Lung (tissue), 17 donors: ENCODE measurements at places on chromosomes 5 and 9.

DNA sequence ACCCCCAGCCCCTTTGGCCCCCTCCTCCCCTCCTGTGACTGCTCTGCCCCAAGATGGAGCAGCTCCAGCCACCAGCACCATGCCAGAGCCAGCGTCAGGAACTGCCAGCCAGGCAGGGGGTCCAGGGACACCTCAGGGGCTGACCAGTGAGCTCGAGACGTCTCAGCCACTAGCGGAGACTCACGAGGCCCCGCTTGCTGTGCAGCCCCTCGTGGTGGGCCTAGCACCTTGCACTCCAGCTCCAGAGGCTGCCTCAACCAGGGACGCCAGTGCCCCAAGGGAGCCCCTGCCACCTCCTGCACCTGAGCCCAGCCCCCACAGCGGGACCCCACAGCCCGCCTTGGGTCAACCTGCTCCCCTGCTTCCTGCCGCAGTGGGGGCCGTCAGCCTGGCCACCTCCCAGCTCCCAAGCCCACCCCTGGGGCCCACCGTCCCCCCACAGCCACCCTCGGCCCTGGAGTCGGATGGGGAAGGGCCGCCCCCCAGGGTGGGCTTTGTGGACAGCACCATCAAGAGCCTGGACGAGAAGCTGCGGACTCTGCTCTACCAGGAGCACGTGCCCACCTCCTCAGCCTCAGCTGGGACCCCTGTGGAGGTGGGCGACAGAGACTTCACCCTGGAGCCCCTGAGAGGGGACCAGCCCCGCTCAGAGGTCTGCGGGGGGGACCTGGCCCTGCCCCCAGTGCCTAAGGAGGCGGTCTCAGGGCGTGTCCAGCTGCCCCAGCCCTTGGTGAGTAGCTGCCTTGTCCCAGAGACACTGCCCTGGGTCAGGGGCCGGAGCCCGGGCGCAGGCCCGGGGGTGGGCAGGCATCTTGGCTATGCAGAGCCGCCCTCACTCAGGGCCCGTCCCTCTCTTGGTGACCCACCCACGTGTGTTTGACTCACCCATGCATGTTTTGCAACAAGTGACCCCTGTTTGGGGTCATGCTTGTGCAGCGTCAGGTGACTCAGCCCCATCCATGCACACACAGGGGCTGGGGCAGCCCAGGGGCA lies 105.2 kb downstream of the WNK2 start:
- no peak for DNase-seq

- DNase-seq = no peak
Observed at GRCh38 chr5:1511651-1512540, 11.9 kb downstream of the LPCAT1 start.

DNA sequence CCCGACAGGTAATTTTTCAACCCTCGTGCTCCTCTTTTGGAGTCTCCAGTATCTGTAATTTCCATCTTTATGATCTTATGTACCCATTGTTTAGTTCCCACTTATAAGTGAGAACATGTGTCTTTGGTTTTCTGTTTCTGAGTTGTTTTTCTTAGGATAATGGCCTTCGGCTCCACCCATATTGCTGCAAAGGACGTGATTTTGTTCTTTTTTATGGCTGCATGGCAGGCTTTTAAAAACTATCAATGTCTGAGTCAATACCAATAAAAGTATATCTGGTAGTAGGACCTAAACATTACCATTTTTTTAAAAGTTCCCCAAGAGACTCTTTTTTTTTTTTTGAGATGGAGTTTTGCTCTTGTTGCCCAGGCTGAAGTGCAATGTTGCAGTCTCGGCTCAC lies 3.9 kb upstream of the SLC26A2 start:
- no peak for DNase-seq

DNA sequence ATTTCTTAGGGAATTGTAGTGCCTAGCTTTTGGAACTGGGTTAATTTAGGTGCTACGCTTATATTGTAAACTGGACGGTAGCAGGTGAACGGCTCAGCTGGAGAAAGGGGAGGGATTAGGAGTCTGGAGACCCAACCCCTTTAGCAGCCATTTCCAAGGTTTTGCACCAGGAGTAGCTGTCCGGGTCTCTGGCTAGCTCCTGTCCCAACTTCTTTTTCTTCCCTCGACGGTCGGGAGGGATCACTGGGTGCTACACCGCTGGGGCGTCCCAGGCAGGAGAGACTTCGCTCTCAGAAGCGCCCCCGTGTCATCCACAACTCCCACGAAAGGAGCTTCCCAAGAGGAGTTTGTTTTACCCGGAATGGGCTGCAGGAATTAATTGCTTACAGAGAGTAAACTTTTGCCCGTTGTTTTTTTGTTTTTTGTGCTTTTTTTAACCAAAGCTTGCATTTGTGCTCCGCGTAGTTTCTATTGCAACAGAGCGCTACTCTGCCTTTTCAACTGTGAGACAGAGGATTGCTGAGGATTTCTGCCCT lies 1640.9 kb upstream of the C9orf72 start:
- peak; percentile 38 for DNase-seq

DNA sequence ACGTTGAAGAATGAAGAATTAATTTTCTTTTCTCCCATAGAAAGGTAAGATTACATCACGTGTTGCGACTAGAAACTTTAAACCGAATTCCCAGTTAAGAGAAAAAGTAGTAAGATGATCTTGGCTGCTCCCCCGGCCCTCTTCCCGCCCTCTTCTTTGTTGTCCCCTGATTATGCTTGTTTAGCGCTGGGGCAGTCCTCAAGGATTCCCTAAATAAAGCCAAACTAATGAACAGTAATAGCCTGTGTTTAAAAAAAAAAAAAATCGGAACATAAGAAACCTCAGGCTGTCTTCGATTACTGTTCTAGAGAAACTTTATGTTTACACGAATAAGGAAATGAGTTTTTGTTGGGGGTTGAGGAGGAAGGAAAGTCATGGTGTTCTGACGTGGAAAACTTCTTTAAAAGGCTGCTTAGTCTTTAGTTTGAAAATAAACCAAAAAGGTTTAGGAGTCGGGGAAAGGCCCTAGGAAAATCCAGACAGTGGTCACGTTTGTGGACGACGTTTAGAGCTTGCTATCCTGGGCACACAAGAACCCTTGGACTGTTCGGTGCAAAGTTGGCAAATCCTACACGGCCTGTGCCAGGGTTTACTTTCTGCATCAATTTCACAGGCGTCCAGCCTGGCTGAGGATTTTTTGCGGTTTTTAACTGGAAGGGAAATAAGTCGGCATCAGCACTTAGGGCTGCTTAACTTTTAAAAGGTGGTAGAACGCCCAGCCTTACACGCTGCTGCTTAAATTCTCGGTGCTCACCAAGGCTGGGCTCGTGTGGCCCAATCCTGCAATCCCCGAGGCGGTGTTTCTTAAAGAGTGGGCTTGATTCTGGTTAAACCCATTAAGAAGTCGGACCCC lies 1.1 kb upstream of the MAT2B start:
- peak; percentile 87 for DNase-seq

DNA sequence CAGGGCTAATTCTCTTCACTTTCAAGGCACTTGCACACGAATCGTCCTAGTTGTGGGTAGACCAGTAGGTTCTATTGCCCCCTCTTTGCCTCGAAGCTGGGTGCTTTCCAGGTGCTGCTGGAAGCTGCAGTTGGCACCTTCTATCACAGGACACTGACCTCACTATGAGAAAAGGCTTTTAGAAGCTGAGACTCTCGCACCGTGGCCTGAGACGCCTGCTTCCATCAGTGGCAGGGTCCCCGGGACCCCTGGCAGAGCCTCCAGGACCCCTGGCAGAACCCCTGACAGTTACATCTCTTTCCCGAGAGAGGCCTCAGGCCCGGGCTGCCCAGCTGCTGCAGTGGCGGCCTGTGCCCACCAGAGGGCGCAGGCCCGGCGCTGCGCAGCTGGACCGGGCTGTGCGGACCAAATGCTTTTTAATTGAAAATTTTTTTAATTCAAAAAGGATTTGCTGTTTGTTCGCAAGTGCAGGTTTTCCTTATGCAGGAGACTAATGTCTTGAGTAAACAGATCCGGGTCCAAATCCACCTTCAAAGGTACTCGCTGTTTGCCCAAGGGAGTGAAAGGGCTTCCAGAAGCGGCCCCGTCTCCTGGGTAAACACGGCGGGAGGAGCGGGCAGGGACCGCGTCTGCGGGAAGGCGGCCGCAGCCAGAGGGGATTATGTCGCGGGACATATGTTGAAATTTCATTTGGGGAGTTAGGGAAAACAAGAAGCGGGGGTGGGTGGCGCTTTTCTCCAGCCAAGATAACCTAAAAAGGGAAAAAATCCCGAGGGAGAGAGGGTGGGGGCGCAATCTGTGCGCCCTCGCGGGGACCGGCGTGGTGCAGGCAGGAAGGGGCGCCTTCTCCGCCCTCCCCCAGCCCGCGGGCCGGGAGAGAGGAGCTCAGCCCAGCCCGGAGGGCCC lies 114.5 kb upstream of the LMX1B start:
- peak; percentile 54 for DNase-seq

GRCh38 chr9:96413302-96414221 lies 4.6 kb downstream of the ZNF367 start:
- DNase-seq = no peak

DNA sequence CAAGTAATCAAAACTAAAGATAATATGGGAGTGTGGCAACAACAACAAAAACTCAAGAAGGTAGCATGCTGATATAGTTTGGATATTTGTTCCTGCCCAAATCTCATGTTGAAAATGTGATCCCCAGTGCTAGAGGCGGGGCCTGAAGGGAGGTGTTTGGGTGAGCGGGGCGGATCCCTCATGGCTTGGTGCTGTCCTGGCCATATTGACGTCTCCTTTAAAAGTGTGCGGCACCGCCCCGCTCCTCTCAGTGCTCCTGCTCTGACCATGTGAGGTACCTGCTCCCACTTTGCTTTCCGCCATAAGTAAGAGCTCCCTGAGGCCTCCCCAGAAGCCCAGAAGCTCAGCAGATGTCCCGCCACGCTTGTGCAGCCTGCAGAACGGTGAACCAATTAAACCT lies 25.6 kb downstream of the MED27 start:
- DNase-seq = no peak

DNA sequence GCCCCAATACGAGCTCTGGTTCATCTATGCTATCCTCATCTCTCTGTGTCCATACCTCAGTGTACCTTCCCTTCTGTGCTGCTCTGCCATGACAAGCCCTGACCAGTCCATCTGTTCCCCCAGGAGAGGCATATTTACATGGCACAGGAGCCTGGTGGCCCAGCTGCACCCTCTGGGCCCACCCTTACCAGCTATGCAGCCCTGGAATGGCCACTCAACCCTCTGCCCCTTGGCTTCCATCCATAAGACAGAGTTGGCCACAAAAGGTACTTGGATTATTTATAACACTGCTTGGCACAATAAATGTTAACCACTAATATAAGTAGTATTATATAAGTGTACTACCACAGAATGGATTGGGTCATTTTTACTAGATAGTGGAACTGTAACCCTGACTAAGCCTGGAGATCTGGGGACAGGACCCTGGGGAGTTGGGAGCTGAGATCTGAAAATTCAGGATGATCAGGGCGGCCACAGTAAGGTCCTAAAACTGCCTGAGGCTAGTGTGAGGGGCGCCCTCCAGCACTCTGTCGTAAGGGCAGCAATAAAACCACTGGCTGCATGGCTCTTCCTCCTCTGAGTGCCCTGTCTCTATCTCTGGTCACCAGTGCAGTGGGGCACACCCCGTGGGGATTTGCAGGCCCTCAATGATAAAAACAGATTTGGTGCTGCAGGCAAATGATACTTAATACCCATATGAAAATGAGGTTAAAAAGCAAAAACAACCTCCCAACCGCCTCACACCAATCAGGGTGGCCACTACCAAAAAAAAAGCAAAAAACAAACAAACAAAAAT lies 65.8 kb downstream of the SEMA4D start:
- DNase-seq = no peak

DNA sequence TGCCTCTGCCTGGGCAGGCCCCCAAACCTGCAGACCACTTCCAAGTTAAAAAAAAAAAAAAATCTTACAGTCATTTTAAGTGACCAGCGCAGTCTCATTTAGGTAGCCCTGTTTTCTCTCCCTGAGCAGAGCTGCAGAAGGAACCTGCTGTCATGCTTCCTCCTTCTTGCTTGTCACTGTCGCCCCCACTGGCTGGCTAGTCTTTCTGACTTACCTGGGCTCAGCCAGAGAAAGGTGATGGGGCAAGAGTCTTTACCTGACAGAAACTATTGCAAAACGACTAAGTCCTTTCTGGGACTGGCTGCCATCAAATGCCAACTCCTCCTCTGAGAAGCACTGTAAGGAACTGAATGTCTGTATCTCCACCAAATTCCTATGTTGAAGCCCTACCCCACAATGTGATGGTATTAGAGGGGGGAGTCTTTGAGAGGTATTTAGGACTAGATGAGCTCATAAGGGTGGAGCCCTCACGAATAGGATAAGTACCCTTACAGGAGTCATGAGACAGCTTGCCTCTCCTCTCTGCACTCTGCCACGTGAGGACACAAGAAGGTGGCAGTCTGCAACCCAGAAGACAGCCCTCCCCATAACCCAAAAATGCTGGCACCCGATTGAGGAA lies 58.4 kb upstream of the SHC3 start:
- DNase-seq = no peak

- DNase-seq = no peak
Observed at GRCh38 chr9:26219961-26220360, 541.7 kb upstream of the TUSC1 start.

DNA sequence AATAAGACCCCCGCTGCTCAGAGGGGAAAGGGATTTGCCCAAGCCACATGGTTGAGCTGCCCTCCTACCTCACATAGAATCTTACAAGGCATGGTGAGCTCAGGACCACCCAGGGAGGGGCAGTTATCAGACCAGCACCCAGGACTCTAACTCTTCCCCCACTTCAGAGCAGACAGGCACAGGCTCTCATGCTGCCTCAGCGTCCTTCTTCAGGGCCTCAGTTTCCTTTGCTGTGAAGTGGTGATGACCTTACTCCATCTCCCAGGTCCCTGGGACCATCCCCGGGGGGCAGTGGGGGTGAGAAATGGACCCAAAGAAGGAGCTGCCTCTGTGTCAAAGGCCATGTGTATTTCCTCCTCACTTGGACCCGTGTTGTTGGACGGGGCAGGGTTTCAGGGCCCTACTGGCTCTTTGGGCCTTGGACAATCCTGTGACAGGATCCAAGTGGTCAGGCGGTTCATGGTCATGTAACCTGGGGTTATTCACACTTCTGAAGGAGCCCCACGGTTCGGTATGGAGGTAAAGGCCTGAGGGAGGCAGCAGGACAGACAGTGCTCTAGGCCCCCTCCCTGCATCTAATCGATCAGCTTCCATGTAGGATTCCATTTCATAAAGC lies 31.7 kb upstream of the CSF1R start:
- DNase-seq = no peak
